ENCODE measurements at places on chromosomes 3 and 15. TPM values are rescaled to one million over a fixed set of nuclear protein-coding genes. Genes with fewer than 3 reads are reported as not detected.

The TEX264 gene
- polyA plus RNA-seq: 21.7 TPM

The PAQR9 gene
- polyA plus RNA-seq: 0.08 TPM

The PLXNB1 gene
- 17.3 TPM for polyA plus RNA-seq

The GOLGA6B gene
- 0.75 TPM for polyA plus RNA-seq

The KLF15 gene
- 1.7 TPM for polyA plus RNA-seq

The RASL12 gene
- 12.7 TPM for polyA plus RNA-seq

The NTRK3 gene
- polyA plus RNA-seq: 2.6 TPM

The PLA1A gene
- 0.22 TPM for polyA plus RNA-seq

The TRPM1 gene
- polyA plus RNA-seq: not detected

The A4GNT gene
- polyA plus RNA-seq: not detected

The CSTA gene
- 0.25 TPM for polyA plus RNA-seq

The CCR9 gene
- not detected for polyA plus RNA-seq

The GRAMD2A gene
- 2.5 TPM for polyA plus RNA-seq

The GPR27 gene
- 3.0 TPM for polyA plus RNA-seq

The HIGD2B gene
- polyA plus RNA-seq: not detected

The XCR1 gene
- 0.27 TPM for polyA plus RNA-seq

The ZNF80 gene
- not detected for polyA plus RNA-seq

The POPDC2 gene
- 38.2 TPM for polyA plus RNA-seq

The TRANK1 gene
- polyA plus RNA-seq: 3.9 TPM

The DCLK3 gene
- polyA plus RNA-seq: 2.0 TPM

The DNASE1L3 gene
- 0.86 TPM for polyA plus RNA-seq

The ZNF774 gene
- polyA plus RNA-seq: 2.9 TPM

The ARPIN gene
- 13.8 TPM for polyA plus RNA-seq

The TYRO3 gene
- 15.9 TPM for polyA plus RNA-seq

The KIF15 gene
- 9.2 TPM for polyA plus RNA-seq

The ECE2 gene
- not detected for polyA plus RNA-seq

The REC114 gene
- not detected for polyA plus RNA-seq
